ENCODE measurements at places on chromosomes 5 and 9. TPM values are rescaled to one million over a fixed set of nuclear protein-coding genes. Genes with fewer than 3 reads are reported as not detected.

RASGEF1C gene
- total RNA-seq: 1.2 TPM

RGS7BP gene
- not detected for total RNA-seq

DNA sequence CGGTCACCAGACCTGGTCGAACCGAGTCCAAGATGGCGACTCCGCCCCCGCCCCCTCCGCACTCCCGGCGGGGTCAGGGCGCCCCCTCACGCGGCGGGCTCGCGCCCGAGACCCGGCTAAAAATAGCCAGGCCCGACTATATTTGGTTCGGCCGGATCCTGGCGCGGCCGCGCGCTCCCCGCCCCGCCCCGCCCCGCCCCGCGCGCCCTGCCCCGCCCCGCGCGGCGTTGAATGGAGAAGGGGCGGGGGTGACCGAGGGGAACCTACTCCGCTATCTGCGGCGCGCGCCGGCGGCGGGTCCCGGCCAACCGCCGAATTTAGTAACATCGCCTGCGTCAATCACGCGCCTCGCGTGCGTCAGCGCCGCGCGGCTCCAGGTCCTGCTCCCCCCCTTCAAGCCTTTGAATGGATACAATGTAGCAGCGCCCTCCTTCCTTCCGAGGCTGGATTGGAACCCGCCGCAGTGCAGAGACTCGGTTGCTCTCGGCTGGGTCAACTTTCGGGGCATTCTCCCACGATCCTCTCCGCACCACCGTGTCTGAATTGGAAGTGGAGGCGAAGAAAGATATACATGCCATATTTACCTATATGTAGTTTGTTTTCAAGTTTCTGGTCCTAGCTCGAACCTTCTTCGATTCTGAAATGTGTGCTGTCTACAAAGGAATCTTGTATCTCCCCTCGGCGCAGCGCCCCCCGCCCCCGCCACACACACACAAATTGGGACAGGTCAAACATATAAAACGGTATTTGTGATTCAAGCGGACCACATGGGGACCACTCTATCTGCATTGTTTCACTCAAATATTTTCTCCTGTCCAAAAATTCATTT, 1.6 kb upstream of the NR4A3 start:
- peak; percentile 93 for DNase-seq

DNA sequence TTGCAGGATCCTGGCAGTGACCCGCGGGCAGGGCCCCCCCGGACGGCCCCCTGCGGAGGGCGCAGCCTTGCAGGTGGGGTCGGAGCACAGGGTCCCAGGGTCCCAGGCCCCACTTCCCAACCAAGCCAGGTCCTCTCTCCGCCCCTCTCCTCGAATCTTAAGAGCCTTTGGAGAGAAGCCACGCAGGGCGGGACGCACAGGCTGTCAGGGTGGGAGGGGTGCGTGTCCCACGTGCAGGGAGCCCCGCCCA, 18.4 kb upstream of the EGFL7 start:
- DNase-seq: no peak

DNA sequence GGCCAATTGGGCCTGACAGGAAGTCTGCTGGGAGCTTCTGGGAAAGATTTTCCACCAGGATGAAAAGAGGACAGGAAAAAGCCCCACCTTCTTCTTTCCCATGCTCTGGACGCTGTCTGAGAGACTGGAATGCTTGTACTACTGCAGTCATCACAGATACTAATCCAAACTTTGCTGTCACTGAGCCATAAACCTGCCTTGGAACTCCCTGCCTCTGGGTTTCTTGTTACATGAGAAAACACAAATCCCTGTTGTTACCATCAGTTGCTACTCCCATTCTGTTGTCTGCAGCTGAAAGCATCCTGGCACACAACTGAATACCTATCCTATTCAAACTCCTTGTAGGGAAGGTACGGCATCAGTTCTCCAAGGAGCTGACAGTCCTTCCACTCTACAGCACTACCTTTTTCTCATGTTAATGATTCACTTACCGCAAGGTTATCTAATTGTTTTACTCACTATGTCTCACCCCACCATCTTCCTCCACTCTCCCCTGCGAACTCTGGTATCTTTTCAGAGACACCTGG, 167.5 kb downstream of the CDK5RAP2 start:
- DNase-seq: no peak

All from HCT116 (cell line).